NCI-H187 treated with DMSO at 0.1 percent for 48 hours (cell line): ENCODE measurements at places on chromosomes 2 and 18.

- DNase-seq = no peak
These were observed 165.6 kb downstream of the TMEFF2 start for GRCh38 chr2:192029089-192029488.

DNA sequence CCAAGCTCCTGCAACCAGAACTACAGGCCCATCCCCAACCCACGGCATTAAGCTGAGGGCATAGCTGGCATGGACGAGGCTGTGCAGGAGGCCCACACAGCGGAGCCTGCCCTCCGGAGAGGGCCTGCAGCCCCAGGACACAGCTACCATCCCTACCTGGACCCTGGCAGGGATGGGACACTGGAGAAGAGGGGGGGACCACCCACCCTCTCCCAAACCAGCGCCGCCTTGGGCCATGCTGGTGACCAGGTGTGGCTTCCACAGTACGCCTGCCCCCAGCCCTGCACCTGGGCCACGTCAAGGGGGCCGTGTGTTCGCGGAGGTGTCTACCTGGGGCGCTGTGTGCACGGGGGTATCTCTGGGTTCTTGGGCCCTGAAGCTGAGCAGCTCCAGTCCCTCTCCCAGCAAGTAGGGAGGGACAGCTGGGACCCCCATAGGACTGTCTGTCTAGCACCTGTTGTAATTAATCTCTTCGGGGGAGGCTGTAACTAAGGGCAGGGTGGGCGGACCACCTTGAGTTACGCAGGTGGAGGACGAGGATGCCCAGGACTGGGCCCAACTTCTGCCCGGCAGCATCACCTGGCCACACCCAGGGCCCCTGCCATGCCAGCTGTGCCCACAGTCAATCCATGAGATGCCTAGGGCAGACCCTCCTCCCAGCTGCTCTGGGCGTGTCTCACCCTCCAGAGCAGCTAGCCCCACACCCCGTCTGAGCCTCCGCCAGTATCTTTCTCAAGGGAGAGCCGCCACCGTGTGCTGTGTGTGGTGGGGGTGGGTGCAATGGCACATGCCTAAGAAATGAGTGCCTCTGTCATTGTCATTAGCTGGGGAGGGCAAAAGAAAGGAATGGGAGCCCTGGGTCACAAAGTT lies 18.3 kb downstream of the HS6ST1 start:
- DNase-seq = no peak

GRCh38 chr2:207892716-207893402 lies 123.2 kb upstream of the FZD5 start:
- no peak for DNase-seq

- no peak for DNase-seq
These were observed 570.6 kb upstream of the GCFC2 start for GRCh38 chr2:76281156-76281841.

DNA sequence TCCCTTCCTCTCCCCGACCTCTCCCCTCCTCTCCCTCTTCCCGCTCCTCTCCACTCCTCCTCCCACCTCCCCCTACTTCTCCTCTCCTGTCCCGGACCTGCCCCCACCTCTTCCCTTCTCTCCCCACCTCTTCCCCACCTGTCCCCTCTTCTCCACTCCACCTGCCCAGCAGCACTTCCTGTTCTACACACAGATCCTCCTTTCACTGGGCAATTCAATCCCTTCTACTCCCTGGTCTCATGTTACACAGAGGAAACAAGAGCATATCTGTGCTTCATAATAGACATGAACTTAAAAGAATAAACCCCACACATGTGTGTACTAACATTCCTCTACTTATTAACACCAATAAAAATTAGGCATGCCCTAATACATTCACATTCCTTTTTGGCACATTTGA lies 34.8 kb downstream of the TIMM21 start:
- DNase-seq = no peak

DNA sequence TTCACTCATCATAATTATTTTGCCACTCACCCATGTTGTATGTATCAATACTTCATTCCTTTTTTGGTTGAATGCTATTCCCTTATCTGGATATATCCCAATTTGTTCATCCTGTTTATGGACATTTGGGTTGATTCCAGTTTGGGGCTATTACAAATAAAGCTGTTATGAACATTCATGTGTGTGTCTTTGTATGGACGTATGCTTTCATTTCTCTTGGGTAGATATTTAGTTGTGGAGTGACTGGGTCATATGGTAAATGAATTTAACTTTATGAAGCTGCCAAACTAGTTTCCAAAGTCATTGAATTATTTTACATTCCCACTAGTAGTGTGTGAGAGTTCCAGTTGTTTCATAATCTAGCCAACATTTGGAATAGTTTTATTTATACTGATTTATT lies 2.7 kb downstream of the FAM228B start:
- no peak for DNase-seq

- no peak for DNase-seq
These were observed 172.2 kb downstream of the ASB1 start for GRCh38 chr2:238598802-238599530.

DNA sequence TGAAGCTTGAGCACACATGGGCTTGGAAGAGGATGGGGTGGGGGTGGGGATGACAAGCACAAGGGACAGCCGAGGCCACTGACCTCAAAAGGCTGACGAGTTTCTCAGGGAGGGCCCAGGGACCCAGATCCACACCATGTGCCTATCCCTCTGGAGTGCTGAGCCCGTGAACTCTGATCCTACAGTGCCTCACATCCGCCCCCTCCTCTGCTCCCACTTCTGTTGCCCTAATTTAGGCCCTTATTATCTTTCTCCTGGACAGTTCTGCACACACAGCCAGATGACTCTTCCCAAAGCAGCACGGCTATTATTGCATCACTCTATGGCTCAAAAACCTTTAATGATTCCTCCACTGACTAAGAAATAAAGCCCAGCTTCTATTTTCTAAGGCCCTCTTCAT lies 24.8 kb downstream of the CYRIA start:
- no peak for DNase-seq

DNA sequence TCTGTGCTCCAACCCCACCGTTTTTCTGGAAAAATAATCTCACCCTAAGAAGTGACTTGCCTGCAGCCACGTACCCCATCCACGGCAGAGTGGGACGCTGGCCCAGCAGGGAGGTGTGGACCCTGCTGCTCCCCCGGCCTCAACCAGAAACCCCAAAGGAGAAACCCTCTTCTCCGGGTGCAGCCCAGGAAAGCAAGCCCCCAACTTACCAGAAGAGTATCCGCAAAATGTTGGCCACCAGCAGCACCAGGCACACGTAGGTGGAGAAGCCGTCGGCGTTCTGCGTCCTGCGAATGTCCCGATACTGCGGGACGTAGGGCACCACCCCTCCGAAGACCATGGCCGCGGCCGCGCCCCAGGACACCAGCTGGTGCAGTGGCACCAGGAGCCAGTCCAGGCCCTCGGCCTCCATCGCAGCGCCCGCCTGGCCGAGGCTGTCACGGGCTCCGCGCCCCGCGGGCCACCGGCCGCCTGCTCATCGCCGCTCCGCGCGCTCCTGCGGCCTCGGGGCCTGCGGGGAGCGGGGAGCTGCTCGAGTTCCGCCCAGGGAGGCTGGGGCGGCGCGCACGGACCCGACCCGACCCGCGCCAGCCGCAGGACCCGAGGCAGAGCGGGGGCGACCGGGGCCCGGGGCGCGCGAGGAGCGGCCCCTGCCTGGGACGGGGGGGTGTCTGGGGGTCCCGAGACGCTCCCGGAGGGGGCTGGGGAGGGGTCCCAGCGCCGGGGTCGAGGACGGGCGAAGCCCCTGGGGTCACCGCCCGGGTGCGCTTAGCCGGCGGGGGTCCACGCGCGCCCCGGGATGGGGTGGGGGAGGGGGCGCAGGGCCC lies 725 bp downstream of the SLC66A2 start:
- DNase-seq = no peak

DNA sequence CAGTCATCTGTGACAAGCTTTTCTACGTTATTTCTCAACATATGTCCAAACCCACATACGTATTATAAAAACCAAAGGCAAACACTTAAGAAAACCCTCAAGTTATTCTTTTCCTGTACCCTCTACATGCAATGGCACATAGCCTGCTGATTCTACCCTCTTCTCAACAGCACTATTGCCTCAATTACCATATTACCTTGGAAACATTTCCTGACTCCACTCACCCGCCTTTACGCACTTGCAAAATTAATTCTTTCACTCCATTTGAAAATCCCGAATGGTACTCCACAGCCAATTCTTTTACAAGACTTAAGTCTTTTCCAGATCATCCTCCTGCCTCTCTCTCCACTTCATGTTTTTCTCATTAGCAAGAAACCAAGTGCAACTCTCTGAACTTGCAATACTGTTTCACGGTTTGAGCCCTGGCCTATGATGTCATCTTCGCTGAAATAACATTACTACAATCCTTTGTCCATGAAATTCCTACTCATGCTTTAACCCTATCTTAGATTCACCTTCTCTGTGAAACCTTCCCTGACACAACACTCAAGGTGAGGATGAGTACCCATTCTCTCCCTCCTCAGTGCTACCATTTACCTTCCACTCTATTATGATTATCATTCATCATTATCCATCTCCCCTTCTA lies 29.0 kb downstream of the SESTD1 start:
- no peak for DNase-seq

- DNase-seq = no peak
These were observed 42.1 kb upstream of the SCN7A start for GRCh38 chr2:166536111-166536510.

- DNase-seq = no peak
These were observed 25.2 kb downstream of the IL1B start for GRCh38 chr2:112811276-112811831.

DNA sequence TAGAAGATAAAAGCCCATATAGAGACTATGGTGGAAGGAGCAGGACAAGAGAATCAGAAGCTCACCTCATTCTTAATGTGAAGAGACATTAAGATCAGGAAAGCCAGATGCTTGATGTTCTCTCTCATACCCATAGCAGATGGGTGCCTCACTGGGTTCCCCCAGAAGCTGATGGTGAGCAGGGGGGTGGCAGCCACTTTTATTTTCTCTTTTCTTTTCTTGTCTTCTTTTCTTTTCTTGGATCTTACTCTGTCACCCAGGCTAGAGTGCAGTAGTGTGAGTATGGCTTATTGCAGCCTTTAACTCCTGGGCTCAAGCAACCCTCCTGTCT lies 14.8 kb upstream of the CXCR4 start:
- DNase-seq = no peak

GRCh38 chr2:199851501-199851810 lies 464 bp upstream of the FTCDNL1 start:
- DNase-seq = no peak

GRCh38 chr2:235711527-235711926 lies 217.7 kb downstream of the AGAP1 start:
- DNase-seq = no peak
